MG63 (cell line): ENCODE measurements at places on chromosomes 1 and 21. TPM values are rescaled to one million over a fixed set of nuclear protein-coding genes. Genes with fewer than 3 reads are reported as not detected.

Gene TNFSF4
- total RNA-seq: not detected in 2 replicates

- DNase-seq: no peak
Measured at GRCh38 chr1:41582004-41582325, 97.5 kb upstream of the EDN2 start.

Gene OLFM3
- not detected in 2 replicates for total RNA-seq

DNA sequence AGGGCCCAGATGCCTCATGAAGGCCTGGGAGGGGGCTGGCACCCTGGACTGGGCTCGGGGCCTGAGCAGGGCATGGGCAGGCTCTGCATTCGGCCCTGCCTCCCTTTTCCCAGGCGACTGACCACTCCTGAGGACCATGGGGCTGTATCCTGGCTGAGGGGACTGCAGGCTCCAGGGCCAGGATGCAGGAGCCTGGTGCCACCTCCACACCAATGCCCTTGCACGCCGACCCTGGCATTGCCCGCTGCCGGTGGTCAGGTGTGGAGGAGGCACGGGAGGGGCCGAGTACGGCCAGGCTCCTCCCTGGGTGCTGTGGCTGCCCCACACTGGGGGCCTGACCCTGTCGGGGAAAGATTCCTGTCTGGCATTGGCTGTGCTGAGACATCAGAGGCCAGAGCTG is 128.9 kb downstream of the SIK1 start:
- DNase-seq: no peak

DNA sequence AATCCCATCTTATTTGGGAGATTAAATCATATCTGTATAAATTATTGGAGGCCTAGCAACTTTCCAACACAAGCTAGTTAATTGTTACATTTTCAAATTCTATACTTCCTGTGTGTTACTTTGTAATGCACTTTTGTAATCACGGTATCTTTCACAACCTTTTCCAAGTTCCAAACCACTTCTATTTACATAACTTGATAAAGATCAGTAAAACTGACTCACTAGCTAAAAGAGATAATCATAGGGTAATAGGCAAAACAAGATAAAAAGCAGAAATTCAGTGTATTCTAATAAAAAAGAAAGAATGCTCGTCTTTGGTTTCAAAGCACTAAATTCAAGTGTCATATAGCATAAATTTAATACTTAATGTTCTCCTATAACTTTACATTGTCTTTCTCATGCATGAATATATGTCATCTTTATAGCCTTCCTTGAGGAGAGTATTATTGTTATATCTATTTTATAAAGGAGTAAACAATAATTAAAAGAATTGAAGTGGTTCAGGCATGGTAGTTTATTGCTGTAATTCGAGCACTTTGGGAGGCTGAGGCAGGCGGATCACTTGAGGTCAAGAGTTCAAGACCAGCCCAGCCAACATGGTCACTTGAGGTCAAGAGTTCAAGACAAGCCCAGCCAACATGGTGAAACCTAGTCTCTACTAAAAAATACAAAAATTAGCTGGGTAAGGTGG is 66.4 kb downstream of the RGS13 start:
- no peak for DNase-seq
